CD4-positive, alpha-beta T cell treated with Interleukin-2 at 100 ng/mL for 4 hours (primary cell): ENCODE measurements at places on chromosomes 11 and 22.
A peak's percentile ranks its signal among the peaks of the same experiment; 100 is the strongest.

- peak; percentile 47 for DNase-seq
Measured at GRCh38 chr11:235609-235996, 539 bp downstream of the SIRT3 start.

DNA sequence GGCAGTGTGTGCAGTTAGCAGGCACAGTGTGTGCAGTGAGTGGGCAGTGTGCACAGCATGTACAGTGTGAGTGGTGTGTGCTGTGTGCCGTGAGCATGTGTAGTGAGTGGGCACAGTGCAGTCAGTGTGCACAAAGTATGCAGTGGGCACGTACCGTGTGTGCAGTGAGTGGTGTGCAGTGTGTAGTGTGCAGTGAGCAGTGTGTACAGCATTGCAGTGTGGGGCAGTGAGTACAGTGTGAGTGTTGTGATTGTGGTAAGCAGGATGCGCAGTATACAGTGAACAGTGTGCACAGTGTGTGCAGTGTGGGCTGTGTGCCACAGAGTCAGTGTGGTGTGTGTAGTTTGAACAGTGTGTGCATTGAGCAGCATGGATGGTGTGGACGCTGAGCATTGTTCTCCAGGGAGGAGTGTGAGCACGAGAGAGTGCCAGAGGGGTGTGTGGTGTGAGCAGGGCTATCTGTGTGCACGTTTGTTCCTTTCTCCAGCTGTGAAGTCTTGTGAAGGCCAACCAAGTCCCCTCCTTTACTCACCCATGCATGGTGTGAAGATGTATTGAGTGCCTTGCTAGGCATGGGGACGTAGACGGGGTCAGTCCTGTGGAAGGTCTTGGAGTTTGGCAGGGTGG, 3.0 kb downstream of the SHANK3 start:
- no peak for DNase-seq

GRCh38 chr11:15565880-15566279, 451.2 kb downstream of the INSC start:
- no peak for DNase-seq

GRCh38 chr11:9862981-9863380, 199.1 kb downstream of the SWAP70 start:
- DNase-seq: no peak

DNA sequence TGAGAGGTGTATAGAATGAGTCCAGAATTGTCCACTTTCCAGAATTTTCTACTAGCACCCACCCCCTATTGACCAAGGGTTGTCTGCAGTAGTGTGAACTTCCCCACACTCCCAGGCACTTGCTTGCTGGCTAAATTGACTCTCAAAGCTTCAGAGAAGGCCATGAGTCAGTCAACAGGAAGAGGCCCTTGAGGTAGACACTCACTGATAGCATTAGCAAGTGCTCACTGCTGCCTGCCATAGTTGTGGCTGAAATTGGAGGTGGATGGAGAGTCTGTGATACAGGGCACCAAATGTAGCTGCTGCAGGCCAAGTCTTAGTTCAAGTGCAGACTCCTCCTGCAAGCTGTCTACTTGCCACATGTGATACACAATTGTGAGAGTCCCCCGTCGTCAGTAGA, 156.8 kb downstream of the SPON1 start:
- no peak for DNase-seq

GRCh38 chr11:118885319-118885718, 1.6 kb downstream of the CXCR5 start:
- no peak for DNase-seq

- DNase-seq: no peak
Measured at GRCh38 chr11:120181376-120181975, 29.4 kb upstream of the OAF start.

DNA sequence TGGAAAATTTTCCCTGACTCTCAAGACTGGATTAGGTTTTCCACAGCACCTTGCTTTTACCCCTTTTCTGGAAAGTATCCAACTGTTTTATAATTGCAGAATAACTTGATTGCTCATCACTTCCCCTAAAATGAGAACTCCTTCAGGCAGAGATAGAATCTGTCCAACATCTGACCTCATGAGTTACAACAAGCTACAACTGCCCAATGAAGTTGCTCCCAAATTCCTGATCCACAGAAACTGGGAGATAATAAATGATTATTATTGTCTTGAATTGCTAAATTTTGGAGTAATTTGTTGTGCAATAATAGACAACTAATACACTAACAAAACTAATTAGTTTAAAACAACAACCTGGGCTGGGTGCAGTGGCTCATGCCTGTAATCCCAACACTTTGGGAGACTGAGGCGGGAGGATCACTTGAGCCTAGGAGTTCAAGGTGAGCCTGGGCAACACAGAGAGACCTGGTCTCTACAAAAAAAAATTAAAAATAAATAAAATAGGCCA, 10.0 kb upstream of the CCDC83 start:
- DNase-seq: no peak

DNA sequence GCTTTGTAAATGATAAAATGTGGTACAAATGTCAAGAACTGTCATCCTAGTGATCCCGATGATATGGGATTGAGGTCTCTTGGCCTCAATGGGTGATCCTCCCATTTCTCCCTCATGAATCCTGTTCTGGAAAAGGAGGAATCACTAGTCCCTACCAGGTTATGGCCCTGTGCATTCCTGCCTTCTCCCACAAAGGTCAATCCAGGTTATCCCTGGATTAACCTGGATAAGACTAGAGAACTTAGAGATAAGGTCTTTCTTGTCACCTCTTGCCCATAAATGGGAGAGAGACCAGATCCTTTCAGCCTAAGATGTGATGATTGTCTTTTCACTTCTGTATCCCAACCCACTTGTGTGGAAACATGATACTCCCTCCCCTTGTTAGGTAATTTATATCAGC, 396.7 kb downstream of the BUD13 start:
- DNase-seq: no peak

DNA sequence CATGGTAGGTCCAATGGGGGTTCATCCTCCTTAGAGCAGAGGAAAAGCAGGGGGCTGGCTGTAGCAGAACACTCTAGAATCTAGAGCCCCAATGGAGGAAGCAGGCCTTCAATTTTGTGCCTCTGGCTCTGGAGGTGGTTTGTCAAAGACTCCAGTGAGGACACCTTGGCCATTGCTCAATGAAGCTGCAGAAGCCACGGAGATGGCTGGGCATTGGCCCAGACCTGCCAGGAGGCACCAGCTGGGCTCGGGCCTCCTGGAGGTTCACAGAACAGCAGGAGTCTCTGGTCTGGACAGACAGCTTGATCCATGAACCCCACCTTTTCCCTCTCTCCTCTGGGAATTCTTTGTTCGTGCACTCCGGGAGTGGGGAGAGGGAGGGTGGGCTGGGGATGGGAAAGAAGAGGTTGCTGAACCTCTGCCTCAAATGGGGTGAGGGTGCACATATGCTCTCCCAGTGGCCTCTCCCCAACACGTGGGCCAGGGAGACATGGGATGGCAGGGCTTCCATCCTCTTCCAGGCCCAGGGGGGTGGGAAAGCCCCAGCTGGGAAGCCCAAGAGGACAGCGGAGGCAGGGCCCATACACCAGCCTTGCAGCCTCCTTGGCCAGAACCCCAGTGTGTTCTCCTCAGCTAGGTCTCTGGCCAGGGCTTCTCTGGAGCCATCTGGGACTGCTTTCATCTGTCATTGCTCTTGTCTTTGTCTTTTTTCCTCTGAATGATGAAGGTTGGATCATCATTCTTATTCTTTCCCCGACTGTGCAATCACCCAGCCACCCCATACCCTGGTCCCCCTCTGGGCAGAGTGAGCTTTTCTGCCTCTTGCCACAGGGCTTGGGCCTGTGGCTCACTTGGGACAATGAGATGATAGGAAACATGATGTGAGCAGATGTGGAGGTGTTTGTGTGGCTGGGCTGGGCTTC, 1019.4 kb downstream of the BRD1 start:
- DNase-seq: no peak

- DNase-seq: no peak
Measured at GRCh38 chr11:95799546-95799945, 9.2 kb downstream of the CEP57 start.

- DNase-seq: no peak
Measured at GRCh38 chr11:73870261-73870660, 6.4 kb downstream of the COA4 start.

- DNase-seq: no peak
Measured at GRCh38 chr11:58977470-58977869, 38.2 kb downstream of the GLYATL1 start.

GRCh38 chr11:44596525-44597276, 31.2 kb downstream of the CD82 start:
- peak; percentile 83 for DNase-seq

- DNase-seq: no peak
Measured at GRCh38 chr11:86765203-86765602, 35.1 kb upstream of the PRSS23 start.

DNA sequence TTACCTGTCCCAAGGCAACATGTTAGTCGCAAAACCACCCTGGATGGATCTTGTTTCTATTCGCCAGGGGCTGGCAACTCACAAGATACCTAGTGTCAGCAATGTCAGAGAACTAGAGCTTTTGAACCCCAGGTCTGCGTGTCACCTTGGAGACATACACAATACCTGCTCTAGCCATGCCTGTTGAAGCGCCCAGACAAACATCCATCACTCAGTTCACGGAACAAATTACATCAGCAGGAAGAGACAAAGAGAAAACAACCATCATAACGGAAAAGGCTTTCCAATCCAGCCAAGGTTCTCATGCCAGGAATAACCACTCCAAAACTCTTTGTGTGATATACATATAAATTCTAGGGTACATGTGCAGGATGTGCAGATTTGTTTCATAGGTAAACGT, 2.2 kb downstream of the CD59 start:
- no peak for DNase-seq

GRCh38 chr22:32574958-32575910, 100.6 kb downstream of the FBXO7 start:
- no peak for DNase-seq

- DNase-seq: no peak
Measured at GRCh38 chr11:122108828-122109227, 7.2 kb downstream of the BLID start.

DNA sequence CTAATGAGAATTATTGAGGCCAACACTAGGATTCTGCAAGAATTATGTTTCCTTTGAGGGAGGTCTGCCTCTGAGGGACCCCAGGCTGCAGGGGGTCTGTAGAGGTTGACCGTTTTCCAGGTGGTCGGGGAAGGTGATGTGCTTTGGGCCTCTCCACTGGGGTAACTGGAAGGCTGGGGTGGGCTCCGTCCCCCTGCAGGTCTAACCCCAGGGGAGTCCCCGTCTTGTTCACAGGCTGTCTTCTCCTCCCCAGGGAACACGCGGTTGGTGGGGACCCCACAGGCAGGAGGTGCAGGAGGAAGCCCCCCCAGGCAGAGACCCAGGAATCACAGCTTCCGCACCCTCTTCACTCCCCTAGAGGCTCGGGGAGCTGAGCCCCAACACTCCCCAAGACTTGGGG, 726.4 kb downstream of the BRD1 start:
- no peak for DNase-seq

GRCh38 chr22:49594078-49594477, 233.6 kb downstream of the BRD1 start:
- DNase-seq: no peak

- DNase-seq: no peak
Measured at GRCh38 chr11:3995949-3996554, 98.5 kb upstream of the RRM1 start.

DNA sequence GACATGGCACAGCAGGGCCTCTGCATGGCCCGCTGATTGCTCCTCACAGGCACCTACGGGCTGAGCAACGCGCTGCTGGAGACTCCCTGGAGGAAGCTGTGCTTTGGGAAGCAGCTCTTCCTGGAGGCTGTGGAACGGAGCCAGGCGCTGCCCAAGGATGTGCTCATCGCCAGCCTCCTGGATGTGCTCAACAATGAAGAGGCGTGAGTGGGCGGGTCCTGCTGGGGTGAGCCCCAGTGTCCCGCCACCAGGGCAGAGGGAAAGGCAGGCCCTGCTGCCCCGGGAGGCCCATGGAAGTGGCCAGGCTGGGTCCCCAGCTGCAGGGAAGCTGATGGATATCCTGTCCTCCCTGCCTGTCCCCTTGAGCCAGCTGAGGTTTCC, 18.6 kb upstream of the DGCR8 start:
- DNase-seq: no peak

- DNase-seq: no peak
Measured at GRCh38 chr11:70569996-70570692, 171.8 kb downstream of the CTTN start.

DNA sequence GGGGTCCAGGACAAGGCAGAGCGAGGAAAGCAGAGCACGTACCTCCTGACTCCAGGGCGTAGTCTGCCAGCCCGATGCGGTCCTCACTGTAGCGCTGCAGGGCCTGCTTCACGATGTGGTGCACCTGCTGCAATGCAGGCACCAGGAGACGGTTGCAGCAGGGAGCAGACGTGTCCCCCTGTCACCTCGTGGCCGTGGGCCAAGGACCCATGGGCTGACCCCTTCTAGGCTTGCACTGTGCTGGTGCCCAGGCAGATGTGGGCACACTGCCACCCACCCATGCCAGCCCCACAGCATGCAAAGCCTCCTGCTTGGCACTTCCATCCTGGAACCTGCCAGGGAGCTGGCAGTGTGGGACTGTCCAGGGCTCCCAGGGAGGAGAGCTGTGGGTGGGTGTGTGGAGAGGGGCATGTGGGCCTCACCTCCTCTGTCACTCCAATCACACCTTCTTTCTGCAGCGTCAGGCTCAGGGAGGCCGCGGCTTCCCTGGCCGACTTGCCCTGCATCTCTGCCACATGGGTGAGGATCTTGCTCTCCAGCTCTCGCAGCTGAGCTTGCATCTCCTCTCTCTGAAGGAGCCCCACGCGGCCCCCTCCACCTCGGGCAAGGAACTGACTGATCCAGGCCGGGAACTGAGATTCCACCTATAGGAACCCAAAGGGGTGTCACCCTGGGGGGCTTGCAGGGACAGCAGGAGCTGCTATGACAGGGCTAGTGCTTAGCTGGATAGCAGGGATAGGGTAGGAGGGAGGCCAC, 16.3 kb downstream of the SUN2 start:
- DNase-seq: no peak
